ENCODE measurements at places on chromosomes 13 and 19. TPM values are rescaled to one million over a fixed set of nuclear protein-coding genes. Genes with fewer than 3 reads are reported as not detected.

RFPL4AL1 gene
- not detected for total RNA-seq

GPR12 gene
- not detected for total RNA-seq

TINCR gene
- total RNA-seq = 1.3 TPM

CACNG6 gene
- 38.4 TPM for total RNA-seq
